ENCODE measurements at places on chromosomes 5 and 9.

- no peak for DNase-seq
Measured at GRCh38 chr9:90140131-90140818, 502.3 kb downstream of the DIRAS2 start.

- no peak for DNase-seq
Measured at GRCh38 chr9:91903126-91903911, 46.7 kb downstream of the ROR2 start.

- DNase-seq: no peak
Measured at GRCh38 chr9:77848897-77849296, 182.7 kb downstream of the GNAQ start.

GRCh38 chr9:110116543-110116885 lies 91.4 kb downstream of the C9orf152 start:
- DNase-seq: no peak

DNA sequence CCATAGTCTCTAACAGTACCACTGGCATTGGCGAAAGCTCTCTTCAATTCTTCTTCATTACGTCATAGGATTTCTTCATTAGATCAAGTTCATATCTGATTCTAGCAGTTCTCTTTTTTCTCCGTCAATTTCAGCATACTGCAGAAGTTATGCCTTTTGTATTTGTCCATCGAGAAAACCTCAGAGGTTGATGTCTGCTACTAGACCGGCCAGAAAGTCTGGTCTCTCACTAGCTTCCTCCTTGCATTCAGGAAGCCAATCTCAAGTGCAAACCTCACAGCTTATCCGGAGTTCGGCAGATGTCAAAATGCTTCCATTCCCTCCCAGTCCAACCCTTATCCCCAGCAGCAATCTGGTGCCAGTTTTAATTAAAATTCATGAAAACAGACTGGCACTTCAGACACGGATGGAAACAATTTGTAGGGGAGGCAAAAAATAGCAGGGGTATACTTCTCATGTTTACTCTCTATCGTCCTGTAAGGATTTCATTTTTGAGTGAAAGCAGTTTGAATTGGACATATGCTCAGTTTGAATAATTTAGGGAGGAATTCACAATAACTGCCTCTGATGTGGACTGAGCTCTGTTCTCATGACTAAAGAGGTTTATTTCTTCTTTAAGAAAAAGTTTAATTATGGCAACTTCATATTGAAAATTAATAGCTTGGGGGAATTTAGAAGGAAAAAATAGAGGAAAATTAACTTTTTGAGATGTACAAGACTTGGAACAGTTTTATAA lies 56.4 kb upstream of the TMC1 start:
- DNase-seq: no peak

DNA sequence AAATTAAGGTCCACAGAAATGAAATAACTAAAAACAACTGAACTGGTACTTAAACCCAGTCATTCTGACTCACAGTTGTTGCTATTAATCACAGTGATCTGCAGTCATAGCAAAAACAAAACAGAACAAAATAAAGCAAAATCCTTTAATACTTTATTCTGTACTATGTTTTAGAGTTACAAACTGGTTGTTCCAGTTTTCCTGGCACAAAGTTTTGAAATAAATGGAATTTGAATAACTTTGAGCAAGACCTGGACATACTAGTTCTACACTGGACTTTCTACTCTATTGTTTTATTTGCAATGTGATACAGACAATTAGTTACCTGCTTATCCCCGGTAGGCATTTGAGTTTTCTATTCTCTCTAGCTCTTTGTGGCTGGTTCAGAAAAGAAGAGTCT lies 147.9 kb downstream of the DMRT2 start:
- no peak for DNase-seq

DNA sequence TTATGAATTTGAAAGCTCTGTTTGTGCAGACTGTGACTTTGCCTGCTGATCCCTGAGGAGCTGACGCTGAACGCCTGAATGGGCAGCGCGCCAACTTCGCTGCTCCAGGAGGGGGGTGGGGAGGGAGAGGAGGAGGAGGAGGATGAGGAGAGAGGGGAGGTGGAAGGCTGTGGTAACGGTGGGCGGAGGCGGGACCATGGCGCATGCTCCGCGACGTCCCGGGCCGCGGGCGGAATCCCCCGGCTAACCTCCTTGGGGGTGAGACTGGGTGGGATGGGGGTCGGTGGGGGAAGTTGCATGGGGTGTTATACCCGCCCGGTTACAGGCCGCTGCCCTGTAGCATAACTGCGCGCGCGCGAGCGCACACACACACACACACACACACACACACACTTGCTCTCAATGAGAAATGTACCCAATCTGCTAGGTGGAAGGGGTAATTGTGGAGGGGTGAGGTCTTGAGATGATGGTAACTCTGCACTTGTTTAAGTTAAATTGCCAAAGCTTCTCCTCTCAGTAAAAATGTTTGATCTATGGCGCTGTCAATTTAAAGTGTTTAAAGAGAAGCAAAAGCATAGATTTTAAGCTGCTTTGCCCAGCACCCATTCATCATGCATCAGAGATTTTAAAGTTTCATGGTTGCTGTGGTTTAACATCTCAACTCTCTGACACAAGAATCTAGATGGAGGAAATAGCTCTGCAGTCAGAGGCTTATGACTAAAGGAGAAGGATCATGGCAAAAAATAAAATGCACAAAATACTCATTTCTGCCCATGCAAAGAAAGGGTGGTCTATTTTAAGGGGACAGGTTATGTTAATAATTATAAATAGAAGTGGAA lies 76.6 kb upstream of the TBCA start:
- DNase-seq: no peak

DNA sequence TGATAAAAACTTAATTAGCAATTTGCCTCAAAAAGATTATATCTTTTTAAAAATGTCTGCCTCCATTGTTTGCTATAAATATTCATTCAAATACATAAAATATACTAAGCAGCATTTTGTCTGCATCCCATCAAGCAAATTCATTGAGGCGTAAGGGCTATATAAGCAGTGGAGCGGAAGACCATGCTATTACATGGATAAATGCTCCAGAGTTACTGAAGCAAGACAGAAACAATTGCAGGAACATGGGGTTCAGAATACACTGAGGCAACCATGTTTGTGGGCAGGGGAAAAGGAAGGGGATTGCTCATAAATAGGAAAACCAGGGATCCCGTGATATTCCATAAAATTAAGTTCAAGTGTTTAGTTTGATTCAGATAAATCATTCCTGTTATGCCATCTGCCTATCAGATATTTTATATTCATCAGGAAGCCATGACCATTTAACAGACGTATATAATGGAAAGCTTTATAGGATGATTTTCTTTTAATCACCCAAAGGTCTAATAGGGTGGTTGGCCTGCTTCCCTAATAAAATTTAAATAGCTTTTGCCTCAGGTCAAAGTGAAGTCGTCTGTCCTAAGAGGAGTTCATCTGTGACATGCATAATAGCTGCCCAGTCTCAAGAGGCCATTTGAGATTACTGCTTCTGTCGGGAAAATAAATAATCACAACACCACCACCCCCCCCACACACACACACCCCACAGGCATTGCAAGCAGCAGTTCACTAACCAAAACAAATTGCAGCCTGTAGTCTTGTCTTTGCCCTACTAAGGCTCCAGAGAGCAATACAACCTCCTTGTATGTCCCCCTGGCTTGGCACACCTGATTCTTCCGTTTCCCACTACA lies 105.2 kb downstream of the RASEF start:
- no peak for DNase-seq

DNA sequence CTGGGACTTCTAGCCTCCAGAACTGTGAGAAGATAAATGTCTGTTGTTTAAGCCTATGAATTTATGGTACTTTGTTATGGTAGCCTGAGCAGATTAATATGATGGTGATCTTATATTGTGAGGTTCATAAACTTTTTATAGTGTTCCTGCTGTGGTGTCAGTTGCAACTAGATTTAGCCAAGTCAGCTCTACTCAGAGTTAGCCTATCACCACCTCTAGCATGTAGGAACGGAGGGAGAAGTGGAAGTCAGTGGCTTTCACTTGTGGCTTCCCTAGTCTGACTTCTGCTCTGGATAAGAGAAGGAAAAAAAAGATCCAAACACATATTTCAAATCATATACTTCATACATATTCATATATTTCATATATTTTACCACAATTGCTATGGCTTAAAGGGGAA lies 6.6 kb downstream of the POC5 start:
- no peak for DNase-seq

GRCh38 chr5:44809215-44809955 lies 638 bp downstream of the MRPS30 start:
- peak; percentile 17 for DNase-seq

DNA sequence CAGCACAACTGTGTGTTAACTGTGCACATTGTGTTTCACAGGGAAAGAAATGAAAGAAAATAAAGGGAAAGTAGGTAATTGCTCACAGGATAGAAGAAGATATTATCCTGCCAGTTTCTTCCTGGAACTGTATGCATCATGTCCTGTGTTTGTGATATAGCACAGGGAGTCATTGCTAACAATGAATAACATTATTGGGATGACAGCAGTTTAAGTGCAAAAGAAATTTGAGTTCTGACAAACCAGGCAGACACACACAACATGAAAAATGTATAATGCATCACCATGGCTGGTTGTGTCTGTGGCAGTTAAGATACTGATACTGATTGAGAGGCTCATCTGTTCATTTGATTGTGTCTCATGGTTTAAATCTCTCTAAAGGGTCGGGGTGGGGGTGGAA lies 145.4 kb downstream of the SPATA31D1 start:
- no peak for DNase-seq

GRCh38 chr9:78479441-78479840 lies 182.5 kb downstream of the PSAT1 start:
- DNase-seq: no peak

GRCh38 chr9:93316726-93317494 lies 133.0 kb downstream of the WNK2 start:
- no peak for DNase-seq

DNA sequence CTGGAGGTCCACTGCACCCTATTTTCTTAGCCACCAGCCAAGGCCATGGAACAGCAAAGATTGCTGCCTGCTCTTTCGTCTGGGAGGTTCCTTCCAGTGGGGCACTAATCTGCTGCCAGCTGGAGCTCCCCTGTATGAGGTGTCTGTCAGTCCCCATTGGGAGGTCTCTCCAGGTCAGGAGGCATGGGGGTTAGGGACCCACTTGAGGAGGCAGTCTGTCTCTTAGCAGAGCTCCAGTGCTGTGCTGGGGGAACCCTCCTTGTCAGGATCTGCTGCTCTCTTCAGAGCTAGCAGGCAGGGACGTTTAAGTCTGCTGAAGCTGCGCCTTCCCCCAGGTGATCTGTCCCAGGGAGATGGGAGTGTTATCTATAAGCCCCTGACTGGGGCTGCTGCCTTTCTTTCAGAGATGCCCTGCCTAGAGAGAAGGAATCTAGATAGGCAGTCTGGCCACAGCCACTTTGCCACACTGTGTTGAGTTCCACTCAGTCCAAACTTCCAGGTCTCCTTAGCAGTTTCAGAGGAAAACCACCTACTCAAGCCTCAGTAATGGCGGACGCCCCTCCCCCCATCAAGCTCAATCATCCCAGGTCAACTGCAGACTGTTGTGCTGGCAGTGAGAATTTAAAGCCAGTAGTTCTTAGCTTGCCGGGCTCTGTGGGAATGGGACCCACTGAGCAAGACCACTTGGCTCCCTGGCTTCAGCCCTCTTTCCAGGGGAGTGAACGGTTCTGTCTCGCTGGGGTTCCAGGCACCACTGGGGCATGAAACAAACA lies 317.7 kb downstream of the LRRC70 start:
- DNase-seq: no peak

GRCh38 chr5:75192804-75193203 lies 43.9 kb downstream of the ANKRD31 start:
- DNase-seq: no peak

DNA sequence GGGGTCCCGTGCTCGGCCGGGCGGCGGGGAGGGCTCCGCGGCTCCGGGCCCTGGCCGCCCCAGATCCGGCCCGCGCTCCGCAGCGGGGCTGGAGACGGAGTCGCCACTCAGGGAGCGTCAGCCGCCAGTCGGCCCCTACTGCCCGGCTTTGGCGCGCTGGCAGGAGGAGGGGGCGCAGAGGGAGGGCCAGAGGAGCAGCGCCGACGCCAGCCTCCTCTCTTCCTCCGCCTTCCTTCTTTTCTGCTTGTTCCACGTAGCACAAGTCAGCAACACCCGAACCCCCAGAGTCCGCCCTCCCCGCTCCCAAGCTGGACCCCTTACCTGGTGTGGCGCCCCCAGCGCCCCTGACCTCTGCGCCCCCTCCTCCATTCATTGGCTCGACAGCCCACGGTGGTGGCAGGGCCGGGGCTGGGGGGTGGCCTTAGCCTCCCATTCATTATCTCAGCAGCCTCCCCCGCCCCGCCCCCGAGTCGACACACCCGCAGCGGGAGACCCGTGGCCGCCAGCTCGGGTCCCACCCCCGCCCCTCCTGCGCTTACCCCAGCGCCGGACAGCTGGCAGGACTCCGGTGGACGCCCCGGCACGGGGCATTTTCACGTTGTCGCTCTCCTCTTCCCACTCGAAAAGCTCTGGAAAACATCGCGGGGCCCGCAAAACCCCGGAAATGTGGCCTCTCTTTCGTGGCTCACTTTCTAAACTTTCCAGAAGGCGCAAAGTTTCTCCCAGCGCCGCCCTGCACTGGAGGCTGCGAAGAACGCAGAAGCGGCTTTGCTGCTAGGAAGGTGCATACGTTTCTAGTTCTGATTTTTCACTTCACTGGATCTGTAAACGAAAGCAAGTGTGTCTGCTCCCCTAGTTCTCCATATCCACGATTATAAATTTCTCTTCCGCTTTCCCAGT lies at the start of gene LPAR1:
Gene LPAR1, minus strand, starts transcription at position 140 of the 900 bp plus-strand sequence. CDS start 66,353 bp downstream, outside the sequence.
- DNase-seq: no peak

DNA sequence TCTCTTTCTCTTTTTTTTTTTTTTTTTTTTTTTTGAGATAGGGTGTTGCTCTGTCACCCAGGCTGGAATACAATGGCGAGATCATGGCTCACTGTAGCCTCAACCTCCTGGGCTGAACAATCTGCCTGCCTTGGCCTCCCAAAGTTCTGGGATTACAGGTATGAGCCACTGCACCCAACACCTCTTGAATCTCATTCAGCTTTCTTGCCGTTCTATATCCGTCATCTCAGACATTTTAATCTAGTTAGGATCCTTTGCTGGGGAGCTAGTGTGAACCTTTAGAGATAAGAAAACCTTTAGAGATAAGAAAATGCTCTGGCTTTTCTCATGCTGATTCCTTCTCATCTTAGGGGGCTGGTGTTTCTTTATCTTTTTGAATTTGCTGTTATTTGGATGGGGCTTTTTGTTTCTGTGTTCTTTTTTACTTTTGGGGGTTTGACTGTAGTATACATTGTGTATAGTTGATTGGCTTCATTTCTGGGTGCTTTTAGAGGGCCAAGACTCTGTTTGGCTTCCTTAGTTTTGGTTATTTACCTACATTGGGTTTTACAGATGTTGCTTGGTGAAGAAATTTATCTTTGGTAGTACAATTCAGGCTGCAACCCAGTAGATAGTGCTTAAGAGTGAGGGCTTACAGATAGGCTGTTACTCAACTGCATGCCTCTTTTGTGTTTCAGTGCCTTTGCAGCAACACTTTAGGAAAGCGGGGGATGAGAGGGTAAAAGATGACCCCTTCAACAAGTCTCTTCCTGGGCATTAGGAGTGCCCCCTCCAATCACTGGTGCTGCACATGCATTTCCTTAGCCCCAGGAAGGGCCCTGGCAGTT lies 41.9 kb upstream of the SLC36A1 start:
- DNase-seq: no peak

- DNase-seq: no peak
Measured at GRCh38 chr9:38016375-38017135, 52.5 kb downstream of the SHB start.

GRCh38 chr5:132854301-132854700 lies 12.0 kb downstream of the GDF9 start:
- DNase-seq: no peak
